Astrocyte of the cerebellum (primary cell): ENCODE measurements at places on chromosomes 12 and 14.

DNA sequence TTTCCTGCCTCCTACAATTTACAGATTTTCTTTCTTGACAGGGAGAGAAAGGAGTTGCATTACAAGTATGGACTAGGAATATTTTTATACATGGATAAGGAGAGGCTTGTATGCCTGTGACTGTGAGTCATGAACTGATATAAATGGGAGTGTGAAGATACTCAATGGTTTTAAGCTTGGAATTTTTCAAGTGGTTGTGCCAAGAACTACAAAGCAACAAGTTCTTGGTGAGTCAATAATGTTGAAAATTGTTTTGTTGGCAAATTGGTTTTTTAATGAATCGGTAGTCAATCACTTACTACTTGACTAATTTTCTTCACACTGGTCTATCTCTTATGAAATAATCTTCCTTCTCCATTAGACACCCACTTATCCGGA, 58.9 kb upstream of the HMGA2 start:
- peak; percentile 75 for DNase-seq

DNA sequence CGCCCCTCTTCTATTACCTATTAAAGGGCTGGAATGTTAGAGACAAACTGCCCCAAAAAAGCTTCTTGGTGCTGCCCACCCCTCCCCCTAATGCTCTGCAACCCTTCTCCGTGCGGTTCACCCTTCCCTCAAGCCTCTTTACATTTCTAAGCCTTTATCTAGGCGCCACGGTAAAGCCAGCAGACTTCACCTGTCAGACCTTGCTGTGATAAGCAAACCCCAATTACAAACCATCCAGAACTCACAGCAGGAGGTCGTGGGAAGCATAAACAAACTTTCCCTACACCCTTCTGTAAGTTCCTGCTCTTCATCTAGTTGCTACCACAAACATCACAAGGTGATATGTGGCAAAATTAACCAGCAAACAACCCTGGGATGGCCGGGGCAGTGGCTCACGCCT, 56.8 kb downstream of the MOK start:
- DNase-seq, result no peak

DNA sequence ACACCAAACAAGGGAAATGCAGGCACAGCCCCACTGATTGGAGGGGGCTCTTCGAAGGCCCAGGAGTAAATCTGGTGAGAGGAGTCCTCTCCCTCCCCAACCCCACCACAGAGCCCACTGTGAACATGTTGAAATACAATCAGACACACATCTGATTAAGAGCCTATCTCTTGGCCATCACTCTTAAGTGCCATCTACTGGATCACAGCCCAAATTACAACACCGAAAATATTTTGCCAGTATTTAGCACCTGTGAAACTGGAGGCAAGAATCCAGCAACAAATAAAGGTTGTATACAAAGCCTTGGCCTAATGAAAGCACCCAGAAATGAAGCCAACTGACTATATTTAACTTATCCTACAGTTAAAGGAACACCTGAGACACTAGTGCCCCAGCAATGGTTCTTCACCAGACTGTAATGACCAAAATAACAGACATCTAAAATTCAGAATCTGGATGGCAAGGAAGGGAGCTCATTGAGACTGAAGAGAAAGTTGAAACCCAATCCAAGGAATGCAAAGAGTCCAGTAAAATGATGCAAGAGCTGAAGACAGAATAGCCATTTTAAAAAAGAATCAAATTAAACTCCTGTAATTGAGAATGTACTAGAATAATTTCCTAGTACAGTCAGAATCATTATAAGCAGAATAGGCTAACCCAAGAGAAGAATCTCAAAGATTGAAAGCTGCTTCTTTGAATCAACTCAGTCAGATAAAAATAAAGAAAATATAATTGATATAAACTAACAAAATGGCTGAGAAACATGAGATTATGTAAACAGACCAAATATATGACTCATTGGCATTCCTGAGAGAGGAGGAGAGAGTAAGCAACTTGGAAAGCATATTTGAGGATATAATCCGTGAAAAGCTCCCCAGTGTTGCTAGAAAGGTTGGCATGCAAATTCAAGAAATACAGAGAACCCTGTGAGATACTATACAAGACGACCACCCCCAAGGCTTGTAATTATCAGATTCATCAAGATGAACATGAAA, 1117.0 kb downstream of the FLRT2 start:
- no peak for DNase-seq

DNA sequence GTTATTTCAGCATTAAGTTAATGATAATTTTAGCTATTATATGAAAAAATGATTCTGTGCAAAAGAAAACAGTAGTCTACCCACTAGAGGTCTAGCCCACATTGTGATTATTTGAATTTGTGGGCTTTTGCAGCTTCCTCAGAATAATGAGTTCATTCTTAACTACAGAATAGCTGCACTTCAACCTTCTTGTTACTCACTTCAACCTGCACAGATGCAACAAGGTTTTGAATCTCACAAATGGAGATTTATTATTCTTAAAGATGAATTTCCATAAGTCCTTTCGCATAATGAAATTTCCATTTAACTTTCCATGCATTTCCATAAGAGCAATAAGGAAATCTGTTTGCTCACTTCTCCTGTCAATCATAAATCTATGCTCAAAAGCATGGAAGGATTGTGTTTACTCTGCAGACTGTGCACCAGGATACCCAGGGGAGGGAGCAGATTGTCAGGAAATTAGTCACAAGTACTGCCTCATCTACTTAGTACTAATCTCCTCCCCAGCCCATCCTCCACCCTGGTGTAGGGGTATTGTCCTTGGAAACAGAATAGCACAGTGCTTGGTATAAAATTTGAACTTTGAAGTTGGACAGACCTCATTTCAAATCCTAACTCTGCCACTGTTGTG, 24.1 kb downstream of the PTGER2 start:
- DNase-seq, result no peak

GRCh38 chr12:109467978-109468676, 9.0 kb downstream of the KCTD10 start:
- DNase-seq, result no peak

DNA sequence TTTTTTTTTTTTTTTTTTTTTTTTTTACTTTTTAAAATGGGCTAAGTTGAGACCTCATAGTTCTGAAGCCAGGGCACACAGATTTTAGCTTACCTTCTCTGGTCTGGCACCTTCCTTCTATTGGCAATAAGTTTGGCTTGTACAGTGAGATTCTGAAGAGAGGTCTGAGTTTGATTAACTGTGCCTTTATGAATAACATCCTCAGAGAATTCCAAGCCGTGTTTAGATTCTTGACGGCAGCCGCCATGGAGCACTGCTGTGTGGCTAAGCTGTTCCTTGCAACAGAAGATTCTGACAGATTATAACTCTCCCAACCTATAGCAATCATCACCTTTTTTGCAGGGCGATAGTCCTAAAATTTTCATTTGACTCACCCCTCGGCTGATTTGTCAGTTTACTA, 354.9 kb upstream of the FAR2 start:
- DNase-seq, result no peak

DNA sequence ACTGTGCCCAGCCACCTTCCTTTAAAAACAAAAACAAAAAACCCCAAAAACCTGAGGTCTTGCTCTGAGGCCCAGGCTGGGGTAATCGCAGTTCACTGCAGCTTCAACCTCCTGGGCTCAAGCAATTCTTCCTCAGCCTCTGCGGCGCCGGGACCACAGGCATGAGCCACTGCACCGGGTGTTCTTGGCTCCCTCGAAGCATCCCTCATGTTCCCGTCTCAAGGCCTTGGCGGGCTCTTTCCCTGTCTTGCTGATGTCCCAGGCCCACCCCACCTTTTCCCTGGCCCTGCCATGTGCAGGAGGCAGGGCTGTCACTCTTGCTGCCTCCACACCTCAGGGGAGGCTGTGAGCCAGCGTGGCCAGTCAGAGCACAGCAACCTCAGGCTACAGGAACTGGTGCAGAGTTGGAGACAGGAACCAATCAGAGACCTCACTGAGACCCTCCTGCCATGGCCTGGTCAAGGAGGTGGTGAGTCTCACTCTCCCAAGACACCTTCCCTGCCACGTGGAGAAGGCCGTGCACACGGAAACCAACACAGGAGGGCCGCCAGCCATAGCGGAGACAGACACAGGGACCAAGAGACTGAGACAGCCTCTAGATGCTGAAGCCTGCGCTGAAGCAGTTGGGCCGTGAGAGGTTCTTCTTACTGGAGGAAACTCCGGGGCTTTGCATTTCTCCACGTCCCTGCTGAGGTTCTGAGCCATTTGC, 6.0 kb upstream of the AMN start:
- DNase-seq, result no peak

- no peak for DNase-seq
Observed at GRCh38 chr12:132049442-132049841, 94.7 kb downstream of the DDX51 start.

GRCh38 chr12:114902665-114903064, 218.7 kb upstream of the TBX3 start:
- no peak for DNase-seq

- DNase-seq, result no peak
Observed at GRCh38 chr12:26380897-26381296, 185.5 kb downstream of the SSPN start.

- DNase-seq, result no peak
Observed at GRCh38 chr12:46835785-46836184, 10.0 kb upstream of the SLC38A4 start.

DNA sequence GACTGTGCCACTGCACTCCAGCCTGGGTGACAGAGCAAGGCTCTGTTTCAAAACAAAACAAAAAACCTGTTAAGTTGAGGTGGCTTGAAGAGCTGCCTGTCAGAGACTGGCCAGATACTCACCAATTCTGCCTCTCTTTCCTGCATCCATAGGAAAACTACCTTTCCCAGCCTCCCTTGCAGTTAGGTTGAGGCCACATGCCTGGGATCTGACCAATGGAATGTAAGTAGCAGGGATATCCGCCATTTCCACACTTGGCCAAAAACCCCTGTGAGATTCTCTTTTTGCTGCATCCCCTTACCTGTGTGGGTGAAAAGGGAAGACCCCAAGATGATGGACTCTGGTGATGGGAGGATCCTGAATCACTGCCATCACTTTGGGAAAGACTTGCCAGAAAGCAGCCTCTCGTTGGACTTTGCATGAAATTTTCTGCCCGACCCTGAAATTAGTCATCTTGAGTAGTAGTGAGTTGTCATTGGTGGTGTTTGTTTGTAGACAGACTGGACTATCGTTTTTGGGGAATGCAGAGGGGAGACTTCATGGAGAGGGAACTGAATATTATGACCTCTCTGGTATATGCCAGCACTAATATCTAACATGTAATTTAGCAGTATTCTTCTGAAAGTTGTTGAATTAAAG, 14.0 kb downstream of the GPR68 start:
- DNase-seq, result no peak

DNA sequence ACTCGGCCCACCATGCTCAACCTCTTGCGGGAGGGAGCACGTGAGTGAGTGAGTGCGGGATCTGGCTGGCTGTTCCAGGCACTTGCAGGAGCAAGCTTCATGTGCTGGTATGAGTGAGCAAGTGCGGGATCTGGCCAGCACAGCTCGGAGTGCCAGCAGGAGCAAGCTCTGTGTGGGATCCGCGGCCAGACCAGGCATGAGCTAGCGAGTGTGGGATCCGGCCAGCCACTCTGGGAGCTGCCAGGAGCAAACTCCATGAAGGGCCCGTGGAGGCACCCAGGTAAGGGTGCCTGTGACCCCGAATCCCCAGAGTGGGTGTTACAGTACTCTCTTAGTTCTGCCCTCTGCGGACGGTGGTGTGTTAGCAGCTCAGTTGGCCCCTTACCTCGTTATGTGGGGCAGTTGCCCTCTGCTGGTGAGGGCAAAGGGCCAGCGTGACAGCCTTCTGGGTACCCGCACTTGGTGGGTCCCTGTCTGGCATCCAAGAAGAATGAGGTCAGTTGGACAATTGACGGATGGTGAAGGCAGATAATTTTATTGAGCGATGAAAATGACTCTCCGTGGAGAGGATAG, 38.3 kb downstream of the RAD51B start:
- no peak for DNase-seq

- no peak for DNase-seq
Observed at GRCh38 chr12:58104351-58104755, 163.0 kb downstream of the ATP23 start.

- no peak for DNase-seq
Observed at GRCh38 chr12:131827961-131828534, at the start of gene MMP17. TSS of gene MMP17 (plus strand) at chr12:131828393. CDS start at chr12:131828495, 102 bp downstream.

DNA sequence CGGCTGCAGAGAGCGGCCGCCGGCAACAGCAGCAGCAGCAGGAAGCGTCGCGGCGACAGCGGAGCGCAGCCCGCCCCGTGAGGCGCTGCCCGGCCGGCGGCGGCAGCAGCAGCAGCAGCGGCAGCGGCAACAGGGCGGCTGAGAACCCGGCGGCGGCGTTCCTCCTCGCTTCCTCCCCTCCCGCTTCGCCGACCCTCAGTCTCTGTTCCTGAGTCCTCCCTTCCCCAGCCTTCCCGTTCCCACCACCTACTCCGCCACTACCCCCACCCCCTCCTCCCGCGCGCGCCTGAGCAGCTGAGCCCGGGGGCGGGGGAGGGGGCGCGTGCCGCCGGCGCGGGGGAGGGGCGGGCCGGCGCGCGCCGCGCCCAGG, 310 bp downstream of the BICDL1 start:
- DNase-seq, result no peak

DNA sequence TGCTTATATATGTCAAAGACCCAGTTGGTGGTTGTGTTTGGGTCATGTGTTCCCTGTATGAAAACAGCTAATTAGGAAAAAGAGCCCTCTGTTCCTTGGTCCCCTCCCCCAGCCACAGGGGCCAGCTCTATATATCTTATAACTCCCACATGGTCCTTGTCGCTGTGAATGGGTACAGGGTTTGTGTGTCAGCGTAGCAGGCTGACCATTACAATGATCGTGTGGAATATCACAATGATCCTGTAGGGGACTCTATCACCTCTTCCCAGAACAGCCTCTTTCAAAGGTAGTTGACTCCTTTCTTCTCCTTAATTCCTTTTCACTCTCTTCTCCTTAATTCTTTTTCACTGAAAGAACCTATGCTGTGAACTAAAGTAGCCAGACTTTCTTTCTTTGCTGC, 51.6 kb upstream of the RIC8B start:
- DNase-seq, result no peak

DNA sequence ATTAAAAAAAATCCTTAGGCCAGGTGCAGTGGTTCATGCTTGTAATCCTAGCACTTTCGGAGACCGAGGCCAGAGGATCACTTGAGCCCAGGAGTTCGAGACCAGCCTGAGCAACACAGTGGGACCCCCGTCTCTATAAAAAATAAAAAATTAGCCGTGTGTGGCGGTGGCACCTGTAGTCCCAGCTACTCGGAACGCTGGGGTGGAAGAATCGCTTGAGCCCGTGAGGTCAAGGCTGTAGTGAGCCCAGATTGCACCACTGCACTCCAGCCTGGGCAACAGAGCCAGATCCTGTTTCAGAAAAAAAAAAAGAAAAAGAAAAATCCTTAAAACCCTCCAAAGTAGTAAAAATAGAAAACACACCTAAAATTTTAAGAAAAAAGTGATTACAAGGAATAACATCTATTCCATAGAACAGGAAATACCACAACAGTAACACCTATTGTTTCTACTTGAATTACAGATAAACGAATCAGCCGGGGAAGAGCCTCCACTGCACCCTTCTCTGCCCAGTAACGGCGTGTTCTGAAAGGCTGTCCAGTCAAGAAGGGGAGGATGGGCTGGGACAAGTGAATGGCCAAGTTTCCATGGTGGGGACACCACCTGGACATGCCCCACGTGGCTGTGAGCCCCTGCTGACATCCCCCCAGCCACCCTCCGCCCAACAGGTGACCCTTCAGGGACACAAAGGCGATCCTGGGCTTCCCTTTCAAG, 17.8 kb downstream of the POLE start:
- DNase-seq, result no peak
